Chondrocyte (in vitro differentiated cells): ENCODE measurements at places on chromosomes 12 and 14. TPM values are rescaled to one million over a fixed set of nuclear protein-coding genes. Genes with fewer than 3 reads are reported as not detected.

GRCh38 chr12:88746386-88746785, 166.1 kb upstream of the KITLG start:
- H3K27me3 ChIP-seq = no peaks in the 10 kb centered on the region
- H3K4me1 ChIP-seq = peaks cover 16% of the 10 kb centered on the region
- no peak overlapping the region for H3K27ac ChIP-seq
- no peaks in the 10 kb centered on the region for H3K36me3 ChIP-seq

CD163L1 gene
- total RNA-seq = 1.0 to 5.2 TPM (median 3.8 TPM) in 3 replicates

DNA sequence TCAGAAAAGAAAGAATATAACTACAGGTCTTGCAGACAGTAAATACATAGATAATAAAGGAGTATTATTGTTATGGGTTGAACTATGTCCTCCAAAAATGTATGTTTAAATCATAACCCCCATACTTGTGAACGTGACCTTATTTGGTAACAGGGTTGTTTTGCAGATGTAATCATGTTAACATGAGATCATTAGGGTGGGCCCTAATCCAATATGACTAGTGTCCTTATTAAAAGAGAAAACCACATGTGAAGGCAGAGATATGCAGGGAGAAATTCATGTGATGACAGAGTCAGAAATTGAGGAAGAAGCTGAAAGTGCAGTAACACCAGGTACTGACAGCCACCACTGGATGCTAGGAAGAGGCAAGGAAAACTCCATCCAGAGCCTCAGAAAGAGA, 29.0 kb downstream of the MAGOHB start:
- H3K36me3 ChIP-seq = peaks cover 21% of the 10 kb centered on the region
- H3K27me3 ChIP-seq = no peaks in the 10 kb centered on the region
- DNase-seq = no peak
- H3K27ac ChIP-seq = no peak overlapping the region
- H3K4me3 ChIP-seq = no peak overlapping the region
- H3K4me1 ChIP-seq = peaks cover 1% of the 10 kb centered on the region

DNA sequence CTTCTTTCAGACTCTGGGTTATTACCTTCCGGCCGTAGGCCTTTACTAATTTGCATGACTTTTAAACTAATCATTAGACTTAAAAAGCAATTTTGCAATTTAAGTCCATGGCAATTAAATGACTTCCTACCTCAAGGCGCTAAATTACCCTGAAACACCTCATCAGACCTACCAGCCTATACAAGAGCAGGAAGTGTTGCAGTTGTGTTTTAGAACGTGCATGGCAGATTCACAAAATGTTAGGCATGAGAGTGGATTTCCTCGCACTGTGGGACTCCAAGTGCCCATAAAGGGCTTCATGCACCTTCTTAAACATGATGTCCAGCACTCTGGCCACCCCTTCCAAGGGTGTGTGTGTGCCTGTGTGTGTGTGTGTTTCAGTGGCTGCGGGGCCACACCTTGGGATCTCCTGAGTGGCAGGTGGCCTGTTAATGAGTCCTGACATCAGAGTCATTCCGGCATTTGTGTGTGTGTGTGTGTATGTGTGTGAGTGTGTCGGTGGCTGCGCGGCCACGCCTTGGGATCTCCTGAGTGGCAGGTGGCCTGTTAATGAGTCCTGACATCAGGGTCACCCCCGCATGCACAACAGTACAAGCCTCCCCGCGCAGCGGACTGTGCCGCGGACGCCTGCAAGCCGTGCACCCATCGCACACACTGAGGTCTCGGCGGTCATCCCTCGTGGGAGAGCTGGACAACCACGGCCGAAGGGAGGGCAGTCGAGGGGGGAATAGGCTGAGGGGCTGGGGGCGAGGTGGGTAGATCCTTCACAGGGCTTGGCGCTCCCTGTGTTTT, 900 bp downstream of the C2CD5 start:
- no peaks in the 10 kb centered on the region for H3K27me3 ChIP-seq
- no peak for DNase-seq
- peak overlapping the region; percentile 94 for H3K27ac ChIP-seq

NUDT14 gene
- total RNA-seq = 13.7 to 37.4 TPM (median 35.0 TPM) in 3 replicates
